Renal cortex interstitium (tissue), 15 donors: ENCODE measurements at places on chromosomes 7 and 10. TPM values are rescaled to one million over a fixed set of nuclear protein-coding genes. Genes with fewer than 3 reads are reported as not detected.

The OR2A42 gene
- 1.2 TPM for polyA plus RNA-seq

The GIMAP7 gene
- 10.3 TPM for polyA plus RNA-seq

DNA sequence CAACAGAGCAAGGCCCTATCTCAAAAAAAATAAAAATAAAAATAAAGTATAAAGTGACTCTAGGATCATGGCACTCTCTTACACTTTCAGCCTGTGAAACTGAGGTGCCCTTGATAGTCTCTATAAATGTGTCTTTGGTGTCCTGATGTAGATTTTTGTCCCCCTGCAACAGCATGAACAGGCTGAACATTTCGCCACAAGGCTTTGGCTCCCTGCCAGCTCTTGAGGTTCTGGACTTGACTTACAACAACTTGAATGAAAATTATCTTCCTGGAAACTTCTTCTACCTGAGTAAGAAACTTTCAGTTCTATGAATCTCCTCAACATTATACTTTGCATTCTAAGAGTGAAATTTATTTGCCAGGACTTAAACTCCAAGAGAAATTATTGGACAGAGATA lies 48.1 kb upstream of the BMS1 start:
- DNase-seq, result peak; percentile 4

- DNase-seq, result no peak
Measured at GRCh38 chr7:77244222-77244934, 44.8 kb upstream of the FGL2 start.

DNA sequence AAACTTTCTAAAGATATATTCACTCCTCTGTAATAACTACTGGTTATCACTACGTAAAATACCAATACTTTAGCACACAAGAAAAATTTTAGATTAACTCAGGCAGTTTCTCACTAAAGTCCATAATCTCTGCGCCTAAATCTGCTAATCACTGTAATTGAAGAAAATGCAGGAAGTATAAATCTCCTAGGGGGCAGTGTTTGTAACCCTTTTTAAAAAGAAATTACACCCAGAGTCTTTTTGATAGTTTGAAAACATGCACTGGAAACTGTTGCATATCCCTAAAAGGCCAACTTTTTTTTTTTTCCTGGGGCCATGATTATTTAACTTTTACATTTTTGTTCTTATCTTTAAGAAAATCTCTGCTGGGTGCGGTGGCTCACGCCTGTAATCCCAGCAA lies 209.6 kb downstream of the KIAA1217 start:
- no peak for DNase-seq

DNA sequence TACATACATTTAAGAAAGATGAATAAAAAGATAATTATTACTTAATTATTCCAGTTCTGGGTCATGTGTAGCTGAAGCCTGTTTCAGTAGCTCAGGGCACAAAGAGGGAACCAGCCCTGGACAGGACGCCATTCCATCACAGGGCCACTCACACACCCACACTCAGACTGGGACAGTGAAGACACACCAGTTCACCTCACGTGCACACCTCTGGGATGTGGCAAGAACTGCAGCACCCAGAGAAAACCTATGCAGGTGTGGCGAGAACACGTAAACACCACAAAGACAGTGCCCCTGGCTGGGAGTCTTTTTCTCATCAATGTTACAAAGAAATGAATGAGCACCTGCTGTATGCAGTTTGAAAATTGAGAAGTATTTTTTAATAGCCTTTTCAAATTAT lies 1.6 kb upstream of the IDI1 start:
- no peak for DNase-seq

- no peak for DNase-seq
Measured at GRCh38 chr7:138958391-138958956, 22.7 kb downstream of the KIAA1549 start.

DNA sequence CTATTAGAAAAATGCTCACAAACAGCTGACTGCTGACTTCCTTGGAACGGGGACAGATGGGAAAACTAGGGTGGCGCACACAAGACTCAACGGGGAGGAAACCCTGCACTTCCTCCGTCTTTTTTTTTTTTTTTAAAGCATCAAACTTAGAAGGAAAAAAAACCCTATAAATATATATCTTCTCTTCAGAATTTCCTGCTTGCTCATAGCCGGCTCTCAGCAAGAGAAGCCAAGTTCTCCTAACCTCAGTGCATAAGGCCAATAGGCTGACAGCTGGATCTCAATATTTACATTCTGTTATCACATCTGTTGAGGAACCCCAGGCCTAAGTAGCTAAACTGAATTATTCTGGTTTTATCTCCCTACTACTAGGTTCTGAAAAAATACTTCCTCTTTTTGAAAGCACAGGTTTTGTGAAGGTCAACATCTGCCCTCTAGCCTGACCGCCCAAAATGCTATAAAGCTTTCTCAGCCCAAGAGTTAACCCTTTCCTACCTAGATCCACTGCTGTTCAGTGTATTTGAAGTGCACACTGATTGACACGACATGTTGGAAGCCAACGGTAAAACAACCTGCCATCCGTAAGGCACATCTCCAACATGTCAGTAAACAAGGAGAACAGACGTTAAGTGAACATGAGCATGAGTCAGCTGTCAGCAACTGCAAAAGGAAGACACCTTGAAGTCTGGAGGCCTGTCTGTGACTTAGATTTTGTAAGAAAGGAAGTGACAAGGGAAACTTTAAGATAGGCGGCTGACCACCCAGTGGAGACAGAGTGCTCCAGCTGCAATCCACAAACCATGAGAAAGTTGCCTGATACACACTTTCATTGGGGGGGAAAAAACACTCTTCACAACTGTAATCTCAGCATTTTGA lies 83.8 kb downstream of the EBLN1 start:
- DNase-seq, result peak; percentile 78

GRCh38 chr7:148711191-148712102 lies 12.7 kb downstream of the CUL1 start:
- no peak for DNase-seq

GRCh38 chr7:158618745-158619140 lies 31.1 kb upstream of the PTPRN2 start:
- no peak for DNase-seq

- no peak for DNase-seq
Measured at GRCh38 chr7:100431286-100431735, 1.7 kb downstream of the MEPCE start.
